ENCODE measurements at places on chromosomes 1 and 21.

- DNase-seq = no peak
These were observed 24.4 kb downstream of the EFCAB7 start for GRCh38 chr1:63547621-63548294.

- no peak for DNase-seq
These were observed 26.0 kb downstream of the S1PR1 start for GRCh38 chr1:101262630-101263348.

GRCh38 chr21:28952686-28953085 is 40.0 kb downstream of the LTN1 start:
- no peak for DNase-seq

DNA sequence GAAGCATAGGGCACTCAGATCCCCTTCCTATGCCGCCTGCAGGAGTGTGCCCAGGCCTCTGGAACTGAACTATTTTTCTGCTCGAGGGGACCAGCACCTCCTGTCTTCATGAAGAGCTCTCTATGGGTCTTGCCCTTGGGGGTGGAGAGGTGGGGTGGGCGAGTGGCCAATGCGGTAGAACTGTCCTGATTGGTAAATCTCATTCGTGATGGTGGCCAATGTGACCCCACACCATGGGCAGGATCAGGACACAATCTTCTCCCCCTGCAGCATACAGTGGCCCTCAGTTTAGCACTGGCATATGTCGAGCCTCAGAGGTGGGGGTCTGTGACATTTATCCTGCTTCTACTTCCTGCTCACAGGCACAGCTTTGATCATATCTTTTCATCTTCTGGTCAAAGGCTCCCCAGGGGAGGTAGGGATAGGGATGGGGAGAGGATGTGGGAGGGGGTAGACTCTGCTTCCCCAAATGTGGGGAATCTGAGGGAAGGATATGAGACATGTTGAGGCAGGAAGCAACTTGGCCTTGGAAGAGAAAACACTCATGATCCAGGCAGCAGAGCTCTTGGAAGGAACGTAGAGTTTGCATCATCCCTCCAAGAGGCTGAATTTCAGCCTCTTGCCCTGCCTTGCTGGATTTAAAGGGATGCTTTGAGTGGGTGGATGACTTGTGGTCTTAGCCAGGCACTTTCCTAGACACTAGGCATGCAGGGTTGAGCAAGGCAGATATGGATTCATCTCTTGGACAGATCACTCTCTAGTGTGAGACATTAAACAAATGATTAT is 81.8 kb downstream of the LAMC2 start:
- DNase-seq = no peak

DNA sequence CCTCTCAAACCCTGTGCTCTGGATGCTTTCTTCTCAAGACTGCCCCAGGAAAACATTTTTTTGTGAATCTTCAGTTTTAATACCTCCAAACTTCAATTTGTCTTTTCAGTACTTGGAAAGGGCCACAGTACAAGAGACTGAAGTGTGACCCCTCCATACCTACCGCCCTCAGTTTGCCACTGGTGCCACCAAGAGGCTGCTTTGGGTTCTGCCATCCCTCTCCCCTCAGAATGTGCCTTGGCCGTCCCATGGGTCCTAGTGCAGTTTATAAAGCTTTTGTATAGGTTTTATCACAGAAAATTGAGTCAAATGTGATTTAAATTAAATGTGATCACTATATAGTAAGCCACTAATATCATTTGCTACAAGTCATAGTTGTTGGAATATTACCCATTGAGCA is 60.8 kb upstream of the PGD start:
- DNase-seq = peak; percentile 53

DNA sequence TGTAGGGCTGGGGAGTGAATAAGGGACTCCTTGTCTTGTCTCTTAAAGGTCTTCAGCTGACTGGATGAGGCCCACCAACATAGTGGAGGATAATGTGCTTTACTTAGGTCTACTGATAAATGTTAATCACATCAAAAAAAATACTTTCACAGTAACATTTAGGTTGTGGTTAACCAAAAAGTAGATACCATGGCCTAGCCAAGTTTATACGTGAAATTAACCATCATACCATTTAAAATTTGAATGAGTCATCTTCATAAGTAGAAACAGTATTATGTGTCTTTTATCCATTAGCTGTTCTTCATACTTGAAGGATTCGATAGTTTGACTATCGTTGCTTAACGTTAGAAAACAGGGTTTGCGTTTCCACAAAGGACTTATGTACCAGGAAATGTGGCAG is 80.9 kb downstream of the MTR start:
- DNase-seq = no peak

DNA sequence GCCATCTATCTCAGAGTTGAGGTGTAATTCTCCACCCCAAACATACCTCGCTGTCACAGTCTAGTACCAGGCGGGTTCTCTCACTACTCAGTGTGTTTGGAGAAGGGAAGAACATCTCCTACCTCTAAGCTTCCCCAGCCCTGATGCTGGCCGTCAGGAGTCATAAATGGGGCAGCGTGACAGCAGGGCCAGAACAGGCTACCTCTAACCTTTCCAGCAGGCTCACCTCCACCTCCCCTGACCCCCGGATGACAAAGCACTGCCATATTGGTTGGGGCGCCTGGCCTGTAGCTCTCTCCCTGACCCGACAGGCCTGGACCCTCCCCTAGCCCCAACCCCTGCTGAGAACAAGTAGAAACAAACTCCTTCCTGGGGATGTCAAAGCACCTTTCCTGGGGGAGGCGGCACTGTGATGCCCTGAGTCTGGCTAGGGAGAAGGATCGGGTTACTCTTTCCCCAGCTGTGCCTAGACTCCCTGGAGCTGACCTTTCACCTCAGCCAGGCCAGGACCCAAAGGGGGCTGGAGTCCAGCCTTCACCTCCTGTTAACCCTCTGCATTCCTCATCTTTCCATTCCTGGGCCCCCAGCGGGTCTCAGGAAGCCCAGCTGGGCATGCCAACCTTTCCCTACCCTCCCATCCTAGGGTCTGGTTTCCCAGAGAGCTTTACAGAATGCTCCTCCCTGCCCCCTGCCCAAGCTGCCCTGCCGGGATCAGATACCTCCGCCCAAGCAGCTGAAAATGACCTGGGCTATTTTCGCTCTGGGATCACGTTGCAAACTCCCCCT is 34.2 kb downstream of the AHDC1 start:
- no peak for DNase-seq

- DNase-seq = no peak
These were observed 7.1 kb upstream of the ANKRD65 start for GRCh38 chr1:1428174-1428573.

GRCh38 chr1:169005776-169006175 is 100.7 kb upstream of the ATP1B1 start:
- no peak for DNase-seq

DNA sequence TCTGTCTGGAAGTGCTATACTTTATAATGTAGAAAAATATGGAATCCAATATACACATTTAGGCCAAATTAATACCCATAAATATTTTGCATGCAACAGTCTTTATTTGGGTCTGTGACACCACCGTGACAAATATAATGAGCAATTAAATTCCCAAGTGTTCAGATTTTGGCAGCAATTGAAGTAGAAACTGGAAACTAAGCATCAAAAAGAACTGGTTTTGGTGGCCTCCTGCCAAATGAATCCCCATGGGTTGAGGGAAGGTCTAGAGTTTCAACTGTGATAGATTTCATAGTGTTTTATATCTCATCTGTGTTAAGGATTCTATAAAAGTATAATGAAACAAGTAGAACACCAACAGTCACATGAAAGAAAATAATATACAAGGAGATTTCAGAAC is 88.4 kb downstream of the DPYD start:
- no peak for DNase-seq

GRCh38 chr1:201050515-201051277 is 27.2 kb upstream of the KIF21B start:
- DNase-seq = no peak

- no peak for DNase-seq
These were observed 34.8 kb upstream of the QSOX1 start for GRCh38 chr1:180119837-180120236.

- DNase-seq = no peak
These were observed 121.2 kb downstream of the LMX1A start for GRCh38 chr1:165235155-165235776.

GRCh38 chr1:146036965-146037646 is 15.6 kb upstream of the HJV start:
- DNase-seq = peak; percentile 81

- DNase-seq = no peak
These were observed 117.9 kb downstream of the PRDM2 start for GRCh38 chr1:13817906-13818305.

DNA sequence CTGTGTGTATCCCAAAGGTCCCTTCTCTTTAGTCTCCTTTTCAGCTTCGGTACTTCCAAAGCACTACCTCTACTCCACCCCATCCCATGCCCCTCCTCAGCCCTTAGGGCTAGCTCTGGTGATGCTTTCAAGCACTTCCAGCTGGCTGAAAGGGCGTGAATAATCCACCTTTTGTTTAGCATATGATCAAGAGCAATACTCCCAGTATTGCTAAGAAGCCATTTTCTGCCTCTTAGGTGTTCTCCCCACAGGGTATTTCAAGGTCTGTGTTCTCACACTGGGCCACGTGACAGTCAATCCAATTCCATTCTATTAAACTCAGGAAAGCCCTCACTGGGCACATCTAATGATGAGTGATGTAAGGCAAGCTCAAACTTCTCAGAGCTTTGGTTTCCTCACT is 298.5 kb upstream of the PROX1 start:
- no peak for DNase-seq

DNA sequence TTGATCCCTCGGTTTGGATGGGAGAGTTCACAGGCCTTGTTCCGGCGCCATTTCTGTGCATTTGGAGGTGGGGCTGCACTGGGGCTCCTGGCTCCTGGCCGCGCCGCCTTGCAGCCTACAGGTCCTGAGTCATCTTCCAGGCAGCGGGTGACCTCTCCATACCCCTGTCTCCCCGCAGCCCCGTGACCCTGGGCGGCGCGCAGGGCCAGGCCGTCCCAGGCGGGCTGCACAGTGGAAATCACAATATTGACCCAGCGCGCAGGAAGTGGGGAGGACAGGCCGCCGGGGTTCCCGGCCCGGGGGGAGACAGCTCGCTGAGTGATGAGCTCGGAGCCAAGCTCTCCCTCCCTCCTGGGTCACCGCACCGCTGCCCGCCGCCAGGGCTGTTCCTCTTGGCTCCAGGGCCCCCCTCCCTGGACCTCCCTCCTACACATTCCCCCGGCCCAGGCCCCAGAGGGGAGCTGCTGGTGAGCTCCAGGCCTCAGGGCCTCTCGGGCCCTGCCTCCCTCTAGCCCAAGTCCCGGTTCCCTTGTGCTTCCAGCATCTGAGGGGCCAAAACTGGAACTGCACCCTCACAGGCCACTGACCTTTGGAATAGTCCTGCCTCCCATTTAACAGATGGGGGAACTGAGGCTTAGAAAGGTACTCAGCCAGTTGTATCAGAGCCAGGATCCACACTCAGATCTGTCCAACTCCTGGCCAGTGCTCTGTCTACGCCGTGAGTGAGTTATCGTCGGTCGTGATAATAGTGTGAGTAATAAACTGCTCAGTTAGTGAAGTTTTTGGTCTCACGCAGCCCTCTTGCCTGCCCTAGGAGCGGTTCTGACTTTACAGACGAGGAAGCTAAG is 142.9 kb upstream of the WNT4 start:
- no peak for DNase-seq

DNA sequence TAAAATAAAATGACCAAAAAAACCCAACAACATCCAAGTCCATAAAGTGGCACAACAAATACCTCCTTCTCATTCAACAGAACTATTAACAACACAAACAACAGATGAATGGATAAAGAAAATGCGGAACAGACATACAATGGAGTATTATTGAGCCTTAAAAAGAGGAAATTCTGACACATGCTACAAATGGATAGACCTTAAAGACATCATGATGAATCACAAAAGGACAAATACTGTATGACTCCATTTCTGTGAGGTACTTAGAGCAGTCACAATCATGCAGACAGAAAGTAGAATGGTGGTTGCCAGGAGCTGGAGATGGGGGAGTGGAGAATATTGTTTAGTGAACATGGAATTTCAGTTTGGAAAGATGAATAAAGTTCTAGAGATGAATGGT is 42.6 kb downstream of the EYA3 start:
- DNase-seq = no peak

- DNase-seq = no peak
These were observed 165.3 kb upstream of the C1orf105 start for GRCh38 chr1:172255223-172255560.

DNA sequence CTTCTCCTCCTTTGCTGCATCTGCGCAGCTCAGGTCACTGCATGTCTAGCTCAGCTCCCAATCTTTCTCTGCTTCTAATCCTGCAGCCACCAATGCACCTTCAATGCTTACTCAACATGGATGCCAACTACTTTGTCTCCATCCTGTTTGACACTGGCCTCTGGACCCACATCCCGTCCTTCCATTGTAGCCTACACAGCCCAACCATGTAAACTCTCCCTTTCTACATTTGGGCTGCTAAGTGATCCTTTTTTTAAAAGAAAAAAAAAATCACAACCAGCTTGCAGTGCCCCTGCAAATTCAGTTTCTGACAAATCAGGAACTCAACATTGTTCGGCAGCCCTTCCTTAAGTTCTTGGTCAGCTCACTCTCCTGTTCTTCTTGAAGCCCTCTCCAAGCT is 9.4 kb upstream of the CRABP2 start:
- DNase-seq = no peak

- no peak for DNase-seq
These were observed 5.7 kb upstream of the ELF3 start for GRCh38 chr1:202004711-202005110.

GRCh38 chr1:107515702-107516101 is 374.9 kb downstream of the NTNG1 start:
- DNase-seq = no peak

- no peak for DNase-seq
These were observed 1.2 kb upstream of the WNT3A start for GRCh38 chr1:228005511-228006033.

- DNase-seq = no peak
These were observed 202.8 kb downstream of the RRAGC start for GRCh38 chr1:38656726-38657125.

- DNase-seq = no peak
These were observed 116.8 kb upstream of the FAM78B start for GRCh38 chr1:166283600-166283999.

DNA sequence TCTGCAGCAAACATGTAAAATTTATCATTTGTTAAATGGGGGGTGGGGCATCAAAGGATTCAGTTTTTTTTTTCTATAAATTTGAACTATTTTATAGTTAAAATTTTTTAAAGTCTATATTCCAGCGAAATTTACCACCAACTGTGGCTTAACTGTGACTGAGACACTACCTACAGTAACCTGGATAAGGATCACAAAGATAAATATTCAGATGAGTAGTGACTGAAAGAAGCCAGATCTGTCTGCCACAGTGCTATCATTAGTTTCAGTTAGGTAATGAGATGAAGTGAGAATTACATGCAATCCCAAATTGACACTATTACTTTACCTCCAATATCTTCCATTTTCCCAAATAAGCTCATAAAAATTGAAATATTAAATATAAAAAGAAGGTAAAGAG is 5.4 kb downstream of the SPATA6 start:
- DNase-seq = no peak

- no peak for DNase-seq
These were observed 28.0 kb upstream of the DNASE2B start for GRCh38 chr1:84370266-84370665.
